ENCODE measurements at places on chromosomes 6 and 20.

DNA sequence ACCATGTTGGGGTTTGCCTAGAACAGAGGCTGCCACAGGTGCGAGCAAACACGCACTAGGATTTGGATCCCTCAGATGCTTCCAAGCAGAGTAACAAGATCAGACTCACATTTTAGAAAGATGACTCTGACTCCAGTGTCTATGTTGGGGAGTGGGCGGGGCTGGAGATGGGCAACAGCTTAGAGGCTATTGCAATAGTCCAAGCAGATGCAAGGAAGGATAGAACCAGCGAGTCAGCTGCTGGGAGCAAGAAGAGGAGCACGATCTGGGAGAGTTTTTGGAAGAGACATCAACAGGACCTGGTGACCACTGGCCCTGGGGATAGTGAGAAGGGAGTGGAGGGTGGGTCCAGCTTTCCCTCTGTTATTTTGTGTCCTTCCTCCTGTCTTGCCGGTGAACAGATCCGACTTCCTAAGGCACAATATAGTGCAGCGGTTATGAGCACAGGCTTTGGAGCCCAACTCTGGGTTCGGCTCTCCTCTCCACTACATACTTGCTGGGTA lies 52.7 kb downstream of the FGD2 start:
- DNase-seq = no peak

DNA sequence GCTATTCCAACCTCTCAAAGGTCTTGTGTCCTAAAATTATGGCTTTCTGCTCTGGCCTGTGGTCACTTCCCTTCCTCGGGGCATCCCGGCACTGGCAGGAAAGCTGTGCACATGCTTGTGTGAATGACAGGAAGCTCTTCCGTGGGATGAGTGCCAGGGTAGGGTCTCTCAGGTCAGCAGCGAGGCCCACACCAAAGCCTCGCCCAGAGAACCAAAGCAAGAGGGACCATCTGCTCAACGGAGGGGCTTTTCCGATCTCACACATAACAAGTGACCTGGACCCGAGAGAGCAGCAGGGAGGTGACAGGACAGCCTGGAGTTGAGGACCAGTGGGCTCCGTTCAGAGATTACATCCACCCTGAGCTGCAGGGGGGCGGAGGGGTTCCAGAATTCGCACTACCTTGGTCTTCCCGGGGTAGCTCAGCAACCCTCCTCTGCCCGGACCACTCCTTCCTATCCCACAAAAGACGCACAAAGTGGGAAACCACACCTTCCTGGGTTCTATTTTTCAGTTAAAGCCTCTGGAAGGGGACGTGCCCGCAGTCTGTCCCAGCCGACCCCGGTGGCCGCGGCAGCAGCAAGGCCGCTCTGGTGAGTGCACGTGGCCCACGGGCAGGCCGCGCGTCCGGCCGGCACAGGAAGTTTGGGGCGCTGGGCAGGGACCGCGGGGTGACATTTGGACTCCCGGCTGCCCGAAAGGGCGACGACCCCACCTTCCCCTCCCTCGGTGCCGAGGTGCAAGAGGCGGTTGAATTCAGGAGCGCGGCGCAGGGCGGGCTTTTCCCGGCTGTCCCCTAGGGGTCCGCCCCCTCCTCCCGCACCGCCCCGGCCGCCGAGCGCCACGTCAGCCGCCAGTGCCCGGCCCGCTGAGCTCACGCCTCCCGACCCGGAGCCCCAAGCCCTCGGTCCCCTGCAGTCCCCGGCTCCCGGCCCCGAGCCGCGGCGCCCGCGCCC lies 988 bp downstream of the TXNDC5 start:
- DNase-seq = peak; percentile 45

- no peak for DNase-seq
Observed at GRCh38 chr6:159008656-159009288, 8.8 kb upstream of the RSPH3 start.

GRCh38 chr20:52852714-52853113 lies 119.4 kb upstream of the TSHZ2 start:
- no peak for DNase-seq

GRCh38 chr6:71053475-71053874 lies 96.6 kb upstream of the B3GAT2 start:
- no peak for DNase-seq

DNA sequence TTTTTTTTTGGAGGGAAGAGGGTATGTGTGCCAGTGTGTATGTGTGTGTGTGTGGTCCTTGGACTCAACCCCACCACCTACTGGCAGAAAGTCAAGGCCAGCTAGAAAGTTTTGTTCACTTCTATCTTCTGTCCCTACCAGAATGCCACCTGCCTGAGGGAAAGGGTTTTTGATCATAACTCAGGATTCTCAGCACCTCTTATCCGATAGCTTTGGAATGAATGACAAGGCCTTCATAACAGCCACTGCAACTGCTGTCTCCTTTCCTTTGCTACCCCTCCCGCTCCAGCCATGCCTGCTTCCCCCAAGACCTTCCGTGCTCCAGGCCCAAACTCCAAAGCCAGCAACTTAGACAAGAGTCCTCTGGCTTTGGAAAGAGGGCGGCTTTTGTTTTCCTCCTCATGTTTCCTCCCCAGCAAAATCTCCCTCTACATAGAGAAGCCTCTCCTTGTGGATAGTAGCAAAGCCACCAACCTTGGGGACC lies 18.7 kb downstream of the BTN3A1 start:
- no peak for DNase-seq

DNA sequence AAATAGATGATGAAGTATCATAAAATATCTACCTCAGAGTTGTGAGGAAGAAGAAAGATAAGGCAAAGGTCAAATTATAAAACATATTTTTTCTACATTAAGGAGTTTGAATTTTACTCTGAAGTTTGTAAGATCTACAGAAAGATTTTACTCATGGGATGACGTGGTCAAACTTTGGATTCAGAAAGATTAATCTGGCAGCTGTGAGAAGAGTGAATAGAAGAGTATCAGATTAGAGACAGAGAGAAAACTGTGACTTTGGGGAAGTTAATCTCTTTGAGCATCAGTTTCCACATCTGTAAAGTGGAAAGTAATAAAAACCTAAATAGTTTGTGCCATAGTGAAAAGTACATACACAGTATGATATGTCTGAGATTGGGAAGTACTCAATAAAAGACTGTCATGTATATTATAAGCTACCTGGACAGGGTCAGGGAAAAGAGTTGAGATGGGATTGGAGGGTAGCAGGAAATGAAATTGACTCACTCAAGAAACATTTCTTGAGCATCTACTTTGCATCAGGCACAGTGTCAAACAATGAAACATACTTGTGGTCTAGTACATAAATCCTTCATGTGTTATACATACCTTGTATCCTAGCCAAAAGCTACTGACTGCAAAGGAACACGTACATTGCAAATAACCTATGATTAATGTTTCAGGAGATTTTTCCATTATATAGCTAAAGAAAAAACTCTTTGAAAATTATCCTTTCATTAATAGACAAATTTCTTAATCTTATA lies 222.1 kb downstream of the TMEM200A start:
- no peak for DNase-seq

GRCh38 chr6:148550569-148550968 lies 196.3 kb upstream of the UST start:
- DNase-seq = no peak

- no peak for DNase-seq
Observed at GRCh38 chr6:4270776-4271175, 135.4 kb upstream of the ECI2 start.

DNA sequence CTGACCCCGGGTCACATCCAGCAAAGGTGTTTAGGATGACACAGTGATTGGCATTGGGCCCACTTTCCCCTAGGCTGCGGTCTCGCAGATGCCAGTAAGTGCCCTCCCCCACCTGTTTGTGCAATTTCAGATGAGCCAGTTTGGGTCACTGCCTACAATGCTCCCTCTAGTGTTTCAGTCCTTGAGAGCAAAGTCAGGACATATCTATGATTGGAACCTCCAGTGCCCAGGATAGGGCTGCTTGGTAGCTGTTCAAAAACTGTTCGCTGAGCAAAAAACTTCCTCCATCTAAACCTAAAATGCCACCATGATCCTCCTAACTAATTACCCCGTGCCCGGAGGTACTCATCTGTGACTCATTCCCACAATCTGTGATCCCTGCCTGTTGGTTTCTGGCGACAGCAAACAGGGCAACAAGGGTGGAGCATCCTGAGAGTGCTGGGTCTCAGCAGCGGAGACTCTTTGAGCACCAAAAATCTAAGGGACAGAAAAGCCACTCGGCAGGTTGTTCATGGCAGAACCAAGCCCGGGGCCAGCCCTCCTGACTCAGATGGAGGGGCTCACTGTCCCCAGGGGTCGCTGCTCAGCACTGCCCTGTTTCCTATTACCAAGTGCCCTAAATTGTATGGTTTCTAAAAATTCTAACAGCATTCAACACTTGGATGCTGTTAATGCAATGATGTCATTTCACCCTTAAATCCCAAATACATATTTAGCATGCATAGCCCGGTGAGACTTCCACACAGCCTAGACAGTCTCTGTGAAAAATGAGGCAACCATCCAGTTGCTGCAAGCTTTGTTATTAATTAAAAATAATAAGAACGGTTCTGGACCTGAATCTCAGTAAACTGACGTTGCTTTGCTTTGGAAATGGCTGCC lies 5.0 kb downstream of the VSX1 start:
- DNase-seq = no peak

- no peak for DNase-seq
Observed at GRCh38 chr6:13141387-13141786, 186.9 kb downstream of the TBC1D7 start.

GRCh38 chr6:111628142-111628850 lies 22.6 kb upstream of the TRAF3IP2 start:
- no peak for DNase-seq

GRCh38 chr6:129280749-129281148 lies 397.8 kb downstream of the LAMA2 start:
- no peak for DNase-seq

DNA sequence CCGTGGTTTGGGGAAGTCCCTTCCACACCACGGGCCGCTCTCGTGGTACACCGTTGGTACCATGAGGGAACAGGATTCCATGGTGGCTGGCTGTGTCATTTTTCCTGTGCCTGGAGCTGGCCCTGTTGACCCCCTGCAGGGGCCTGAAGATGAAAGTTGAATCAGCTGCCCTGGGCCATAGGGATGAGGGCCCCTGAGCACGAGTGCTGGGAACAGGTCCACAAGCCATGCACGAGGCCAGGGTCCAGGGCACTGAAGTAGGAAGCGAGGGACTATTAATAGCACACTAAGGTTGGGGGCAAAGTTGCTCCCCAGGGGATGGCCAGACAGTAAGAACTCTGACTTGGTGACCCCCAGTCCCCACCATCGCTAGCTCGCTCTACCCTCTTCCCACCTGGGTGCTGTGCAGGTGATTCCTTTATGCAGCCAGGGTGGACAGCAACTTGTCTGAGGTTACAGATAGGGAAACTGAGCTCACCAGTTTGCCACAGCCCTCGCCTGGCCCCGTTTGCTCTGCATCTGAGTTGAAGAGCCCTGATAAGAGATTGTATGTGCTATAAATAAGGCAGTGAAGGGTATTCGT lies 46.6 kb downstream of the SLC13A3 start:
- DNase-seq = no peak

GRCh38 chr6:150992703-150993102 lies 127.2 kb downstream of the MTHFD1L start:
- DNase-seq = no peak

- no peak for DNase-seq
Observed at GRCh38 chr20:18754030-18754652, 59.4 kb upstream of the SCP2D1 start.

- no peak for DNase-seq
Observed at GRCh38 chr6:43077333-43077809, 1.3 kb downstream of the PTK7 start.

DNA sequence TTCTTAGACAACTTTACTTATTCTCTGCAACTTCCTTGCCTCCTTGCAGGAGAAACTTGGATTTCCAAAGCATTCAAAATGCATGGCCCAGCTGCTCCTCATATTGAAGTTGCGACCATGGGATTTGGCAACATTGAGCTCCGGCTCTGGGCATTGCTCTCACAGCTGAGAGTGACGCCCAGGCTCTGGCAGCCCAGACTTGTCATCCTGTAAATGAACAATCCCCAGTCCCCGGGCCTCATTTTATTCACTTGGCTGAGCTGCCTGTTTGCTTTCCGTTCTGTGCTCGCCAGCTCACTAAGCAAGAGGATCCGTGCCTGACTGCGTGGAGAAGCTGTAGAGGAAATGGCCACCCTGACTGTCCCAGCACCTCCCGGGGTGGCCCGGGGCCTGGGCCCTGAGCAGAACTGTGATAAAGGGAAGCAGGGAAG lies 119.5 kb upstream of the CD93 start:
- no peak for DNase-seq

DNA sequence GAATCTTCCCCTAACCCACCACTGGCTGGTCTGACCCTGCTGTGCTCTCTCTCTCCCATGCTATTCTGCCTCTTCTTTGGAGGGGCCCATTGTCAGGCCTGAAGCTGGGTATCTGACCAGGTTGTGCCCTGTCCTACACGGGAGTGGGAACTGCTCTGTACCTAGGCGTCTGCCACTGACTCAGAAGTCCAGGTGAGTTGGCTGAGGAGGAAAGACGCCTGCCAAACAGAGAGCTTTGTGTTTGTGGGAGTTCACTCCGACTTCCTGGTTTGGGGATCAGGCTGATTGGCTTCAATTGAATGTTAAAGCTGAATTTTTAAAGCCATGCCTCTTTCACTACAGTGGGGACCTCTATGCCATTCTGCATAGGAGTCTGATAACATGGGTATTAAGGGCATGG lies 136.0 kb downstream of the CCDC170 start:
- DNase-seq = no peak

DNA sequence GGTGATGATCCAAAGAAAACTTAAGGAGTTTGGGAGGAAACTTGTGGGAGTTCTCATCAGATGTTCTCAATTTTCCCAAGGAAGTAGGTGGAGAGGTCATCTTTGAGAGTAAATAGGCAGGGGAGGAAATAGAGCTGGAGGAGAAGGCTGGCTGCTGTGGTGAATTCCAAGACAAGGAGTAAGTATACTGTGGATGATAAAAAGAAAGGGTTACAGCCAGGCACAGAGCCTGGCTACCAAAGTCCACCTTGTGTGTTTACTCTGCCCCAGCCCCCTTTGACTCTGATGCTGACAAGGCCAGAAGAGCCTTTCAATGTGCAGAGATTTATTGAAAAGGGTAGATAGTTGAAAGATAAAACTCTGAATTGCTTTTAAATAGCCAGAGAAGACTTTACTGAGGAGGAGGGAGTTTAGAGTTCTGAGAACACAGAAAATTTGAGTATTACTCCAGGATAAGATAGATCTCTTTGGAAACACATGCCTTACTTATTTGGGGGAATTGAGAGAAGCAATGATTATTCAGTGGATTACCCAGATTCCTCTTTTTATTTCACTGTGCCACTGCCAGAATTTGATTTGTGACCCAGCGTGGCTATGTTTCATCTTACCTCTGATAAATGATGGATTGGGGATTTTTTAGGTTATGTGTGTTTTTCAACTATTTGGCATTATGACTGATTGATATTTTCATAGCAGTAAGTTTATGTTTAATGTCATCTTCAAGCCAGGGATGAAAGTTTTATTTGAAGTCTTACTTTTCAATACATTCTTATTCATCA lies 182.6 kb upstream of the JAG1 start:
- DNase-seq = no peak

GRCh38 chr20:1163653-1164052 lies 21.1 kb downstream of the TMEM74B start:
- no peak for DNase-seq

- no peak for DNase-seq
Observed at GRCh38 chr20:54294094-54294493, 86.2 kb downstream of the PFDN4 start.

- no peak for DNase-seq
Observed at GRCh38 chr6:90456001-90456400, 130.9 kb downstream of the MAP3K7 start.

- DNase-seq = peak; percentile 42
Observed at GRCh38 chr6:43455531-43456428, at the start of gene DLK2. Gene DLK2, minus strand, starts transcription at chr6:43455548. Its CDS starts 723 bp downstream, at chr6:43454825.
